ENCODE measurements at places on chromosomes 5 and 9.

DNA sequence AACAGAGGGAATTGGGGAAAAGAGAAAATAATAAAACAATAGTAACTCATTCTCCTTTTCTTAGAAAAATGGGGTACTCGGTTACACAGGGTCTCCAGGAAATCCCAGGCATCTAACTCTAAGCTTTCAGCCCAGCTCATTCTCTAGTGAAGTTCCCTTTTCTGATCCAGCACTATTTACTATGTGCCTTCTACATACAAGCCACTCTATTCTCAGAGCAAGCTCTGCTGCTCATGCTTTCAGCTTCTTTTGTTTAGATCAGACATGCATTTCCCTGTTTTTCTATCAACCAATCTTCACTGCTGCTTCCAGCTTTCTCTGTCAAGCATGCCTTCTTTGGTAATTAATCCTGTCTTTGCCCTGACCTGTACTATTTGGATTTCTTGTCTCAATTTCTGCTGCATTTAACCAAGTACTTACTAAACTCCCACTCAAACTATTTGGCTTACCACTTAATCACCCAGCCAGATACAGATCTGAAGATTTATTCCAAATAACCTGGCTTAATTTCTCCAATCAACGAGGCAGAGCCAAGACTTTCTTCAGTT is 25.3 kb downstream of the OSMR start:
- DNase-seq = no peak

DNA sequence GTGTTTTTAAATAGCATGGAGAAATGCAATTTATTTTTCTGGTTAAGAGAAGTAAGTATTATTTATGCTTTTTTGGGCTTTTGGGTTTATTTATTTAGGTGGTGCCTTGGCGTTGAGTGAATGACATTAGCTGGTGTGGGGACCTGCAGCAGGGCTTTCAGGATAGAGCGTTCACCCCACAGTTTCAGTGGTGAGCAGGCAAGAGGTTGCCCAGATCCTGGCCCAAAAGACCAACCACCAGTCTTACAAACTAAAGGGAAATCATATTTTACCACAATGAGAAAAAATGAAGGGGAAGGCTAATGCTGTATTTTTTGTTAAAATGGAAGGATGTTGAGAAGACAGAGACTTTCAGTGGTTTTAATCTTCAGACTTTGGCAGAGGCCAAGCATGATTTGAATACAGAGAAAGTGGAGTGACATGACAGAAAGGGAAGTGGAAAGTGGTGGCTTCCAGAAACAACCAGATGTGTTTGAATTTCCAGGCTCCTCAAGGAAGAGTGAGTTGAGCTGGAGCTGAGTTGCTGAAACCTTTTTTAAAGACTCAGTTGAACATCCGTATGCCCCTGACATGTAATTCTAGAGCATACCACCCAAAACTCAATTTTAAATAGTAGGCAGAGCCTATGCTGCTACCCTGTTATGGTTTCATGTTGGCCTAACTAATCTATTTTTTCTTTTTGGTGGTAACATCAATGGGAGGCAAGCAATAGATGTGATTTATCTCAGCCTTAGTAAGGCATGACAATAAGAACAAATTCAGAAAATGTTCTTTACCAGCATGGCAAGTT is 94.8 kb downstream of the AOPEP start:
- no peak for DNase-seq

- peak; percentile 37 for DNase-seq
Observed at GRCh38 chr5:77629509-77630113, 8.9 kb downstream of the OTP start.

DNA sequence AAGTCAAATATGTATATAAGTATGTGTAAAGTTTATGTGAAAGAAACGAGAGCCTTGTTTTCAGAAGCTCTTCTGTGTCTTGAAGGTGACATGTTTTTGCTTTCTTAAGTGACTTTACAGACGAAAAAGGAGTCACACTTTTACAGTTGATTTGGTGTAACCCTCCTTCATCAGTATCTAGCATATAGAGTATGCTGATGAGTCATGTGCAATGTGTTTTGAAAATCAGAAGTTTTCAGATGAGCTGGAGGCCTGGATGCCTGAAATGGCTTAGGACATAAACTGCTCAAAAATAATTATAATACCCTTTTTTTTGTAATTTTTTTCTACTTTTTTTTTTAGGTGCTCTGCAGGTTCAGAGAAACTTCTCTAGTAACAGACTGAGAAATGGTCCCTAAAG is 209.5 kb downstream of the CD180 start:
- DNase-seq = no peak

DNA sequence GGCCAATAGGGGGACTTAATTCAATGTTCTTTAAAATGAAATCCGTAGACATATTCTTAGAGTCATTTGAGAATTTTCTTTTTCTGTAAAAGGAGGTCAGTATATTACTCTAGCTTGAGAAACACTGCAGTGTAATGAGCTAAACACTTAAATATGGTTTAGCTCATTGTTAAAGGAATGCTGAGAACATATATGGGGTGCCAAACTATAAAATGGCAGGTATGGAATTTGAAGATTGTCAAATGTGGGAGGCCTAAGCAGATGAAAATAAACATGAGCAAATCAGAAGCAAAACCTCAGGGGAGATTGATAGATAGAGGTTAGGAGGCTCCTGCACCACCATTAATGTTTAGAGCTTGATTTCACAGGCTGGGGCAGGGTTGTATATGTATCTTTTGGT is 57.9 kb downstream of the STX17 start:
- DNase-seq = no peak

- no peak for DNase-seq
Observed at GRCh38 chr5:167582886-167583285, 708.6 kb upstream of the WWC1 start.

DNA sequence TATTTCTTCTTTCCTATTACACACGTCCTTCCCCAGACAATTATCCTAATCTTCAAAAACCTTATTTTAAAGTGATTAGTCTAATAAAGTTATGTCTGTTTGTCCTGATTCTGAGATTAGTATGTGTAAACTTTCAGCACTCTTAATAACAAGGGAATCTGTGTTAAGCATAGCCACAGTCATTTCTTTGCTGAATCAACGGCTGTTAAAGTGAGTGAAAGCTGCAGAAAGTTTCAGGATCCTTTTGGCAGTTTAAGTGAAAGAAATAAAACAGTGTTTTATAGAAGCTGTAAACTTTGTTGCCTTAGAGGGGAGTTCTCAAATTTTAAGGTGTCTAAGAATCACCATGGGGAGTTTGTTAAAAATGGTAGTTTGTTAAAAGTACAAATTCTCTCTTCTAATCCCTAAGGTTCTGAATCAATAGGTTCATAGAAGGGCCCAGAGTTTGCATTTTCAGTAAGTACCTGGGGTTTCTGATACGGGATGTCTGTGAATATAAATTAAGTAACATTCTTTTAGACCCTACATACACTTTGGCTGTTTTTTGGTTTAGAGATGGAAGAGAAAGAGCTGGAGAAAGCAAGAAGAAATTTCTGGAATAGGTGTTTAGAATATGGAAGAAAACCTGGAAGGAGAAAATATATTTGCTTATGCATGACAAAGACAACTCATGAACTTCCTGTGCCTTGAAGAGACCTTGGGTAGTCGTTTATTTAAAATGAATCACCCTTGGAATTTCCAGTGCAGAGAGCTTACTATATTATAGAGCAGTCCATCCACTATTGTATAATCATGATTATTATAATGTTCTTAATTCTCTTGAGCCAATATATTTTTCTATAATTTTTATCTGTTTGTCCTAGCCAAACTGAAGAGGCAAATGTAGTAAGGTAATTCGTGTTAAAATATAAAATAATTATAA is 45.7 kb downstream of the SCAMP1 start:
- no peak for DNase-seq

GRCh38 chr9:98191181-98191608 is 1.2 kb downstream of the CORO2A start:
- DNase-seq = no peak

DNA sequence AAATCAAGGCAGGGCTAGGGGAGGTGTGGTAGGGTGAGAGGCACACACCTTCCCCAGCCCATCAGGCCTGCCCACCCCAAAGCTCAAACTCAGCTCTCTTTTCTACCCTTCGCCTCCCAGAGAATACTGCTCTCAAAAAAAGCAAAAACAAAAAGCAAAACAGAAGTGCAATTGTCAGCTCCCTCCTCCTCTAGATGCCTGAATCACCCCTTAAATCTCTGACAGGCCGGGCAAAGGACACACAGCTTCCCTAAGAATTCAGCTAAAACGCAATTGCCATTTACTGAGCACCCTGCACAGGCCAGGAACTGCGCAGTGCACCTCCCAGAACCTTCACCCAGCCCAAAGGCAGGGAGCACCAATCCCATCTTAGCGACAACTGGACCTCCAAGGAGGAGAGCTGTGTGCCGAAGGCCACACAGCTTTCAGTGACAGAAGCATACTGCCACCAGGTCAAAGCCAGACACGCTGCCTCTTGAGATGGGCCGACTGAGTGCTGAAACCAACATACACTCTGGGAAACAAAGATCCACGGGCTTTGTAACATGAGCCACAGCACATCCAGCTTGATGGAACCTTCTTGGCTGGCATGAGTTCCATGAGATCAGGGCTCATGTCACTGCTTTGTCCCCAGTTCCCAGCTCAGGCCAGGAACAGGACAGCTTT is 53.4 kb upstream of the STXBP1 start:
- no peak for DNase-seq

- DNase-seq = no peak
Observed at GRCh38 chr9:108441726-108442125, 414.1 kb downstream of the ACTL7B start.

GRCh38 chr5:178305801-178306200 is 73.2 kb upstream of the PHYKPL start:
- no peak for DNase-seq

DNA sequence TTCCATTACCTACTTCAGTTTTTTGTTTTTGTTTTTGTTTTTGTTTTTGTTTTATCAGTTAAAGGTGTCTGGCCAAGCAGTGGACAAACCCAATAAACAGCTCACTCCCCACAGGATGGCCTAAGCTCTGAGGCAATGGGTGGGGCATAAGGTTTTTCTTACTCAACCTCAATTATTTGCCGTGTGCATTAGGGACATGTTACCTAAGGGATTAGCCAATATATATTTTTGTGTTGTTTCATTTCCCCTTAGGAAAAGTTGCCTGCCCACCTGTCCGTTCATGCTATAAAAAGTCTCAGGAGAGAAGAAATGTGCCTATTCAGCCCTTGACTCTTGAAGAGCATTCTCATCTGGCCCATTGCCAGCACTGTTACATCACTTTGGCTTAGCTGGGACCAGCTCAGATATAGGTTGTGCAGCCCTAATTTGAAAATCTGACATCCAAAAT is 7.3 kb downstream of the SH3RF2 start:
- no peak for DNase-seq

DNA sequence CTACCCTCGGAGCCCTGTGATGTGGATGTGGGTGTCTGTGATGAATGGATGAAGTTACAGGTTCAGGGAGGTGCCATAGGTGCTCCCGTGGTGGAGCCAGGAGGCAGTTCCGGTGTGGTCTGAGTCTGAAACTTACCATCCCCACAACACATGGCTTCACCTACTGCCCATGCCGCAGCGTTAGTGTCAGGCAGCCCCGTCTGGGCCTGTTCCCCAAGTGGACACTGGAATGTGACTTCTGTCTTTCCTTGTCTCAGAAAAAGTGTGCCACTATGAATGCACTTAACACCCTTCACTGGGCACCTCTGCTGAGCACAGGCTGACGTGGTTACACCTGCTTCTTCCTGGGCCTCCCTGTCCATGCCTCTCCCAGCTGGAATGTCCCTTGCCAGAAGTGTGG is 8.6 kb downstream of the ANKRD33B start:
- no peak for DNase-seq

DNA sequence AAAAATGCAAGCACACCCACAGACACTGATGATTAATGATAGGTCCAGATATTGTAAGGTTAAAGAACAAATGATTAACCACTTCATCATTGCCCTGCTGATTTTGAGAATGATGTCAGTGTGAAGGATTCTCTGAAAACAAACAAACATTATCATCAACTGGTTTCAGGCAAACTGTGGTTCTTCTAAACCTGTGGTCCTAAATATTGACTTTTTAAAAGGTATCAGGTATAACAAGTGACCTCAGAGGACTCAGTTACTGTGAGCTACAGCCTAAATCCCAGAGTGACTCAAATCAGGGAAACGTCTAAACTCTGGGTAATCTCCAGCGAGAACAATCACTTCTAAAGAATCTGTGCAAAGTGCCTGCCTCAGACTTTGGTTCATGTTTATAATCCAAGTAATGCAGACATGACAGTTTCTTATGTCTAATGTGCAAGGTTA is 172.3 kb upstream of the CDH6 start:
- no peak for DNase-seq

DNA sequence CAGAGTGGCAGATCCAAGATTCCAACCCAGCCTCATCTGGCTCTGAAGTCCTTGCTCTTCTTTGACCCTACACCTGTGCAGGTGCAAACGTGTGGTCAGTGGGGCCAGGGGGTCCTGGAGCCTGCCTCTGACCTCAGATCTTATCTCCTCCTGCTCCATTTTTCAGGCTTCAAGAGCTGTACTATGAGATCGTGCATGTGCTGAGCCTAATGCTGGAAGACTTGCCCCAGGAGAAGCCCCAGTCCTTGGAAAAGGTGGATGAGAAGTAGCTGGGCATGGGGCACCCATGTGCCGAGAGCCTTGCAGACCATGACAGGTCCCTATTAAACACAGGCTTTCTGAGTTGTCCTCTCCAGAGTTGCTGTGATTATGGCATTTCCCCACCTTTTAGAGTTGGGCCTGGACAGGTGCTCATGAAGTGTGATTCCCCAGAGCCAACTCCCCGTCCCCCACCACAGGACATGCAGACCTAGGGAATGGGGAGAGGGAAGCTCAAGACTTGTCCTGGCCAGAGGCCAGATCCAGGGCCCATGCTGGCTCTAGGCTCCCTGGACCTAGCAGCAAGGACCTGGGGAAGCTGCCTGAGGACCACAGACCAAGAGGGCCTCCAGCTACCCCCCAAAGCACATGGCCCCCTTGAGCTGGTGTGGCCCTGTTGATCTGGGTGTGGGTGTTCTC is 22.5 kb downstream of the PITX1 start:
- DNase-seq = no peak

- DNase-seq = no peak
Observed at GRCh38 chr9:134983506-134984371, 66.0 kb upstream of the FCN1 start.

GRCh38 chr5:124824637-124825158 is 78.3 kb upstream of the ZNF608 start:
- no peak for DNase-seq

DNA sequence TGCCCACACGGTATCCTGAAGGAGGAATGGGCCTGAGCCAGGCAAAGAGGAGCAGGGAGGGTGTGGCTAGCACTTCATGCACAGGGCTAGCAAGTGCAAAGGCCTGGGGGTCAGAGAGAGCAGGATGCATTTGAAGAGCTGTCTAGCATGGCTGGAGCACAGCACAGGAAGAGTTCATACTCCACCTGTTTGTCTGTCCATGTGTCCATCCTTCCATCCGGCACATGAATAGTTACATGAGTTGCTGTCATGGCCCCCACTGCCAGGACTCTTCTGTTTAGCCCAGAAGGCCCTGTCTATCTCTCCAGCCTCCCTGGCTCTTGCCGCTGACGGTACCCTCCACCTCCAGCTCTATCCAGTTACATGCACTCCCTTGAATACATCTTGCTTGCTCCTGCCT is 17.1 kb downstream of the RGS3 start:
- no peak for DNase-seq

- DNase-seq = no peak
Observed at GRCh38 chr5:131463656-131464055, 171.4 kb downstream of the RAPGEF6 start.

- no peak for DNase-seq
Observed at GRCh38 chr5:160978944-160979343, 126.9 kb upstream of the ATP10B start.
